ENCODE measurements at places on chromosomes 2 and 18.

DNA sequence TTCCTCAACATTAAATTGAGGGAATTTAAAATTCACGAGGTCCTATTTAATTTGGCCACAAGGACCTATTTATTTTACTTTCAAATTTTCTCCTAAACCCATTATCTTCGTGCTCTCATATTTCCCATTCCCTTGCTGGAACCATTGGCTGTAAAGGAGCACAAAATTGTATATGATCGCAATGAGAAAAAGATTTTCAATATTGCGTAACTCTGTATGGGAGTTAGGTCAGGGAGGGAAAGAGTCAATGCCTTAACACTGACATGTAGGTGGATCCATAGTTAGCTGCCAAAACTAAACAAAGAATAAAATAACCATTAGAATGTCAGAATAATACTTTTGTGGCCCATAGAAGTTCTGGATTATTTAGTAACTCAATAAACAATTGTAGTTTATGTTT, 40.6 kb upstream of the ZC3H15 start:
- no peak for DNase-seq

GRCh38 chr2:23767876-23768621, 158.9 kb downstream of the ATAD2B start:
- DNase-seq: no peak

GRCh38 chr2:42095923-42096408, 48.1 kb downstream of the PKDCC start:
- DNase-seq: no peak

DNA sequence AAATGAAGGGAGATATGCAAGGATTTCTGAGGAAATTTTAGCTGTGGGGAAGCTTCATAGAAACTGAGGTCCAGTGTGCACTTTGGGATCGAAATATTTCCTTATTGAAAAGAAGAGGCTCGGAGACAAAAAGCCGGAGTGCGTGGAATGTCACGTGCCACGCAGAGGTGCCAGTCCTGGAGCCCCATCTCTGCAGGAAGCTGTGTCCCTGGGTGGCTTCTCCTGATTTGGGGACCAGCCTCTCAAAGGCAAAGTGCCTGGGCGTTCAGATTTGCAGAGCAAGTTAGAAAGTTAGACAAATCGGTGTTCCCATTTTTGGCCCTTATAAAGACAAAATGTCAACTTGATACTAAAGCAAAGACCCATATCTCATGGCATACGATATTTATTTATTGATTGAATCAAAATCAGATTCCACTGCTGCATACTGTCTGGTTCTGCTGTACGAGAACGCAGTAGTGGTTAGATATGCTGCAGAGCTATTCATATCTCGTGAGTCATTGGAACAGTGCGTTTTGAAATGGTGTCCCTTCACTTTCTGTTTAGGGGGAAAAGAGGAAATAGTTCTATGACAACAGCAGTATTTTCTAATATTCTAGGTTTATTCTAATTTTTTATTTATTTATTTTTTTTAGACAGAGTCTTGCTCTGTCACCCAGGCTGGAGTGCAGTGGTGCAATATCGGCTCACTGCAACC, 9.1 kb upstream of the ATG16L1 start:
- DNase-seq: no peak

- no peak for DNase-seq
Observed at GRCh38 chr2:151350579-151351195, 6.7 kb upstream of the TNFAIP6 start.

- DNase-seq: no peak
Observed at GRCh38 chr2:71070294-71071093, 2.0 kb downstream of the NAGK start.

DNA sequence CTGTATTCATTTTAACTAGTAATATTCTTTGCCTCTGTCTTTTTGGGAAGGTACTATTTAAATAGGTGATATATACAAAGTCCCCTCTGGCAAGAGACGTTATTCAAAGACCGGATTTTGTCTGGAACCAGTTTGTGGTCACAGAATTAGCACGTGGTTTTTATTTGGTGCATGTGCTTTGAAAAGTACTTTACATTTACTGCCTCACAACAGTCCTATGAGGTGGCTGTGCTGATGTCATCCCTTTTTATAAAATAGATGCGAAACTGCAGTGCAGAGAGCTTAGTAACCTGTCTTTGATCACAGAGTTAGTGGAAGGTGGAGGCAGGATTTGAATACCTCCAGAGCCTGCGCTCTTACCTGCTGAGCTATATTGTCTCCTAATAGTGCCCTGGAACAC, 4.0 kb downstream of the LPIN1 start:
- no peak for DNase-seq

DNA sequence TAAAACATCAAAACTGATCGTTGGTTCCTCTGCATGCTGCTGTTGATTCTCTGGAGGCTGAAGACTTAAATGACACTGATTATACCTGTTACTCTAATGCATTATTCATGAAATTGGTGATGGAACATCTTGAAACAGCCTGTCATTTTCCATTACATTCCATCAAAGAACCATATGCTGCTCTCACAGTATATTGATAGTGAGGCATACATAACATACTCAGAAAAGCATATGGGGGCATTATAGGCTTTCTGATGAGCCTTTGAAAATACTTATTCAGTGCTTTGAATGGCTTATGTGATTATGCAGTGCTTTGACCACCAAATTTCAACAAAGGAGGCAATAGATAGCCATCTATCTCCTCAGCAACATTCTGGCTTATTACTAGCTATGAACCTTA, 392.1 kb downstream of the CDH19 start:
- no peak for DNase-seq

DNA sequence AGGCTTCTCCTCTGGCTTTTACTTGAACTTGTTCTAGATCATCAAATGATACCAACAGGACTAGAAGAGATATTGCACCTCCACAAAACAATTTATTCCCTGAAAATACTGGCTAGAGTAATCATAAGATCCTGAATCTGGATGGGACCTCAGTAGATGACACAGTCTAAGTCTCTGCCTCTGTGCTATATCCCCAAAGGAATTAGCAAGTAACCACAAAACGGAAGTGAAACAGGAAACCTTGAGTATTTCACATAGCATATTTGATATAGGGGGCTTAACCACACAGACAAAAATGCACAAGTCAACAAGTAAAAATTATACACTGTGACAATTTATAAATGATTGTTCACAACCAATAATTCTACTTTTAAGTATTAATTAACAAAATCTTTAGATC, 456.9 kb upstream of the TNP1 start:
- DNase-seq: no peak

DNA sequence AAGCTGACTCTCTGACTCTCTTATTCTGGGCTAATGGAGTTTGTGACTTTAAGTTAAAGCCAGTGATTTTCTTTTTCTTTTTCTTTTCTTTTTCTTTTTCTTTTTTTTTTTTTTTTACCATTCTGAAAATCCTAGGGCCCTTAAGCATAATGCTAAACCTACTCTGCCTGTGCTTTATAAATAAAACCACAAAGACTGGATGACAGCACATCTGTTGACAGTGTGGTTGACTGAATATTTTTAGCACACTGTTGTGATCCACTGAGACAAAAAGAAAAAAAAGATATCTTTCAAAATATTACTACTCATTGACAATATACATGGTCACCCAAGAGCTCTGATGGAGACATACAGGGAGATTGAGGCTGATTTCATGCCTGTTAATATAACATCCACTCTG, 121.6 kb downstream of the SNTG2 start:
- DNase-seq: no peak

- DNase-seq: no peak
Observed at GRCh38 chr18:13236411-13236810, 17.9 kb downstream of the LDLRAD4 start.

- DNase-seq: no peak
Observed at GRCh38 chr18:31100436-31101182, 1.6 kb downstream of the DSC2 start.

GRCh38 chr2:64001382-64002101, 17.7 kb downstream of the VPS54 start:
- no peak for DNase-seq

- no peak for DNase-seq
Observed at GRCh38 chr18:62206593-62206992, 19.5 kb downstream of the RELCH start.

DNA sequence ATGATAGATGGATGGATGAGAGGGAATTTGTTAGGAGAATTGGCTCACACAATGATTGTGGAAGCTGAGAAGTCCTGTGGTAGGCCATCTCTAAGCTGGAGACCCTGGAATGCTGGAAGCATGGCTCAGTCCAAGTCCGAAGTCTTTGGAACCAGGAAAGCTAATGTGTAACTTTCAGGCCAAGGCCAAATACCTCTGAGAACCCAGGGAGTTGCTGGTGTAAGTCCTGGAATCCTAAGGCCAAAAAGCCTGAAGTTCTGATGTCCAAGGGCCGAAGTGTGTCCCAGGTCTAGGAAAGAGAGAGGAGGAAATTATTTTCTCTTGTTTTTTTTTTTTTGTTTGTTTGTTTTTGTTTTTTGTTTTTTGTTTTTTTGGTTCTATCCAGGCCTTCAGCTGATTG, 492.2 kb upstream of the GCFC2 start:
- no peak for DNase-seq

DNA sequence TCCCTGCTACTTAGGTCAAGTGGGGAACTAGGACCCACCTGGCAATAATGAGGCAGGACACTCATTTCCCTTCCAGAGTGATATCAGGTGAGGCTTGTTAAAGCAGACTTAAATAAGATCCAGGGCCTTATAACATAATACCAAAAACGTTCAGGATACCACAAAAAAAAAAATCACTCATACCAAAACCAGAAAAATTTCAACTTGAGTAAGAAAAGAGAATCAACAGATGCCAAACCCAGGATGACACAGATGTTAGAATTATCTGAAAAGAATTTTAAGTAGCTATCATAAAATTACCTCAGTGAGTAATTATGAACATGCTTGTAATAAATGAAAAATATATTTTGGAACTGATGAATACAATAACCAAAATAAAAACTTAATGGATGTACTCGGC, 255.6 kb upstream of the OSR1 start:
- peak; percentile 62 for DNase-seq

DNA sequence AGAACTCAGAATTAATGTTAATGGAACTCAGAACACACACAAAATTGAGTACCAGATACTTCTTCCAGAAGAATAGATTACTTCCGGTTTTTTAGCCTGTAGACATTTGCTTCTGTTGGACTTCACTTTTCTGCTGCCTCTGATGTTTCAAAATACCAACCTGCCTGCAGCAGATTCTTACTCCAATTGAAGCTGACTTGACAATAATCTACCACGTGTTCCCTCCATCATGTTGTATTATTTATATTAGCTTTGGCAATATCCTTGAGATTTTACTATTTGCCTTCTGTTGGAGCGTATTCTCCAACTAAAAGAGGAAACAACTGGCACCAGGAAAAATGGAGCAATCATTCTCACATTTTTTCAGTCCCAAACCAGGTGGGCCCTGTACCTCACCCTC, 3.1 kb upstream of the GORASP2 start:
- no peak for DNase-seq

DNA sequence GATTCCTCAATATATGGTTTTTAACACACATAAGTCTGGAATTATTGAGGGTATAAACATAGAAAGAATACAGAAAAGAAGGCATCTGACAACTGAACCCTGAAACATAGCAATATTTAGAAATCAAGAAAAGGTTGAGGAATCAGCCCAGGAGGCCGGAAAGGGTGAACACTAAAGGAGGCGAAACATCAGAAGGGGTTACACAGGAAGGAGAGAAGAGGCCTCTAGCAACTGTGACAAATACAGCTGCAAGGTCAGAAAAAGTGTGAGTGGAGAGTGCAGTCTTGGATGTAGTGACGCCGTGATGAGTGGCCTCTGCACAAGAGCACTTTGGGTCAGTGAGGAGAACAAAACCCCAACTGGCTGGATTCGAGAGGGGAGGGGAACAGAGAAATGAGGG, 70.7 kb downstream of the SLC9A2 start:
- no peak for DNase-seq

DNA sequence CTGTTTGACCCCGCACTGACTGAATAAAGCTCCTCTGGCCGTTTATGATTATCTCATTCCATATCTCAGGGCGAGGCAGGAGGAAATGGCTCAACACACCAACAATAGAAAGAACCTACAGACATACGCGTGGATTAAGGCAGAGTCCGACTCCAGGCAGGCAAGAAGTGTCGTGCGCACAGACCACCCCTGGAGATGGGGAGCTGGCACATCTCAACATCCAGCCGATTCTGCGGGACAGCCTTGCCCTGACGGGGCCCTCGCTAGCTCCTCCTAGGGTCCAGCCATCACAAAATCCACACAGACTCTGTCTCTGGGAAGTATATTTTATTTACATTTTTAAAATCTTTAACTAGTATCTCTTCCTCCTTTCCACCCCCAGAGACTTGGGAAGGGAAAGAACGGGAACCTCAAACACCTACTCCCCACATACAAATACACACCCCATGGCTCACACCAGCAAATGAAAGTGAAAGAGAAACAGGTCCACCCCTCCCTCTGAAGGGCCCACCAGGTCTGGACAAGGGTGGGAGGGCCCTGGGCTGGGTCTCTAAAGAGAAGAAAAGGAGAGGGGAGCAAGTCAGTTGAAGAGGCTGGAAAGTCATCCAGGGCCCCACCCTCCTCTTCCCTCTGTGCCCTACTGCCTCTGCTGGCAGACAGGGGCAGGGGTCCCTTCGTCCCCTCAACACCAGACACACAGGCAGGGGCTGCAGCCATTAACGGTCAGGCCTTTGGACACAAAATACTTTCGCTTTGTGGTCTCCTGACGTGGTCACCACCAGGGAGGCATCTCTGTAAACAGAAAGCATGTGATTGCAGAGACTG, 3.2 kb downstream of the GPBAR1 start:
- no peak for DNase-seq

DNA sequence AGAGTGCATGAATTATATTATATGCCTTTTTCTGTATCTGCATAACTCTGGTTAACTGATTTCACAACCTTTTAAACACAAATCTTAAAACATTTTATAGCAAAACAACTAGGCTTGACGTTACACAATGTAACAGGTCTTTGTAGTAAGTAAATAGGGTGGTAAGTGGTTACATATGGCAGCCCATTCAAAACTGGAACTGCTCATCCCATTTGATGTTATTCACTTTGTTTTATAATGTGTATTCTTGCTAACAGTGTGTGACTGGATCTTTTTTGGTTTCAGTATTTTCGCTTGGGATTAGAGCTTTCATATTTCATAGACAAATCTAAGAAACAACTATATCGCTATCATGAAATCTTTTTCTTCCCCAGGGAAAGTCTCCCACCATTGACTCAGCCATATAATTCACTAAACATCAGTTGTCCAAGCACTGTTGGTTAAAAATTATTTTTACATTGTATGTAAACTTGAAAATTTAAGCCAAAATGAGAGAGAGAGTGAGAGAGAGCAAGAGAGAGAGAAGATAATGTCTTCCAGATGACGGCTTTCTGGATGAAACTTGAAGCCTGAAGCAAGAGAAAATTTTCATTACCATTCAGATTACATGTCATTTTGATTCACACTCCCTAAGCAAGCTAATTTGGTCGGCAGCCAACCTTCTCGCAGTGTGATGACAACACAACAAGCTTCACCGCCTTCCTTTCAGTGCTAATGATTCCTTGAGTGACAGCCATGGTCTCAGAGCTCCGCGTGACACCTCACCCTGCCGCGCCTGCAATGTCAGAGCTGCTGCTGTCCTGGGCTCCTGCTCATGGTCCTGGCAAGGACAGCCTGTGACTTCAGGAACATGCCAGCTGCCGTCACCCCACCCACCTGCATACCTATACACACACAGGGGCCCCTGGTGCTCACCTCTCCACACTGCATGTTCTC, 946.9 kb upstream of the SOX11 start:
- no peak for DNase-seq
